ENCODE measurements at places on chromosomes 12 and 14.
A peak's percentile ranks its signal among the peaks of the same experiment; 100 is the strongest.

- peak; percentile 30 for DNase-seq
These were observed 521 bp upstream of the PCED1B start for GRCh38 chr12:47078733-47079467.

GRCh38 chr14:72155379-72155993 lies 223.3 kb downstream of the RGS6 start:
- no peak for DNase-seq

DNA sequence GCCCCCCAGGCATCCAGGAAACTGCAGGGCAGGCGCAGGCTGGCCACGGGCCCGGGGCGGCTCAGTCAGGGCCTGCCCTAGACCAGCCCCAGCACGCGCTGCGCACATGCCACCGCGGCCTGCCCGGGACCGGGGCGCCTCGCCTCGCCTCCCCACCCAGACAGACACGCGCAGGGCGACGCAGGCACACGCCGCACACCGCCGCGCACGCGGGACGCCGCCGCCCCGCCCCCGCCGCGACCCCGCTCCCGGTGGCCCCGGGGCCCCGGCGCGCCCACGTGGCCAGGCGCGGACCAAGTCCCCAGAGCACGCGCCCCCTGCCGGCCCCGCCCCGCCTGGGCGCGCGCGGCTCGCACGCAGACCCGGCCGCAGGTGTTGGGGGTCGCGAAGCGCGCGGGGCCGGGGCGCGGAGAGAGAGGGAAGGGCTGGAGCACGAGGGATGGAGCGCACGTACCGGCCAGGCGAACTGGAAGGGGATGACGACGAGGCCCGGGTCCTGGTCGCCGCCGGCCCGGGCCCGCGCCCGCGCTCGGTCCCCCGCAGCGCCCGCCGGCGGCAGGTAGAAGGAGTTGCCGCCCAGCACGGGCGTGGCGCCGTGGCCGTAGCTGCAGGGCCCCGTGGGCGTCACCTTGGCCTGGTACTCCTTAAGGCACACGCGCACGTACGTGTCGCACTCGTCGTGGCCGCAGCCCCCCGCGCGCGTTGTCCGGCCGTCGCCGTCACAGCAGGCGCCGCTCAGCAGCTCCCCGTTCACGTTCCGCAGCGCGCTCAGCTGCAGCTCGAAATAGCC lies 1.1 kb downstream of the JAG2 start:
- DNase-seq: no peak

DNA sequence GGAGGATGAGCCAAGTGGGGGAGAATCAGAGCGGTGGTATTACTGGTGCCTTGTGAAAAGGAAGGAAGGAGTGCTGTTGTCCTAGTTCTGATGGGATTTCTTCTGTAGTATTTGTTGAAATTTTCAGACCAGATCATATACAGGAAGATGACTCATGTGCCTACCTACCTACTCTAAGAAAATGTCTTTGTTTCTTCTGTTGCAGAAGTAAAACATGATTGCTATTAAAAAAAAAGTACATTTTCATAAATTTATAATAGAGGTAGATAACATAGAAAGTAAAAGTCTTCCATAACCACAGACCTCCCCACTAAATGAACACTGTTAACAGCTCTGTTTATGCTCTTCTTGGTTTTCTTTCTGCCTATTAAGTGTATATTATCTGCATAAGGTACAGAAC lies 26.9 kb downstream of the SAMD4A start:
- DNase-seq: no peak

GRCh38 chr12:121637231-121637914 lies 11.0 kb downstream of the ORAI1 start:
- DNase-seq: no peak

DNA sequence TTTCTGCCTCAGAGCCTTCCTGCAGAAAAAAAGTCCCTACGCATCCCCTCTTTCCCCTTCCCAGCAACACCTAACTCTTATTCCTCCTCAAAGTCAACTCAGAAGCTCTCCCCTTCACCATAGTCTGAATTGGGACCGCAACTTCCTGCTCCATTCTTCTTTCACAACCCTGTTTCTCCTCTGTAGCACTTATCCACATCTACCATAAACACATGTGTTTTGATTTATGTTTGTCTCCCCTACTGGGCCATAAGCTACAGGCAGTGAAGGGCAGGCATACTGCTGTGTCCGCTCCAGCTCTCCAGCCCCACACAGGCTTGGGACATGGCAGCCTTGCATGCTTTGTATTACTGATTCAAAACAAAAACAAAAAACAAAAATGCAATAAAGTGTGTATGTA lies 5.9 kb downstream of the SDR9C7 start:
- DNase-seq: no peak

DNA sequence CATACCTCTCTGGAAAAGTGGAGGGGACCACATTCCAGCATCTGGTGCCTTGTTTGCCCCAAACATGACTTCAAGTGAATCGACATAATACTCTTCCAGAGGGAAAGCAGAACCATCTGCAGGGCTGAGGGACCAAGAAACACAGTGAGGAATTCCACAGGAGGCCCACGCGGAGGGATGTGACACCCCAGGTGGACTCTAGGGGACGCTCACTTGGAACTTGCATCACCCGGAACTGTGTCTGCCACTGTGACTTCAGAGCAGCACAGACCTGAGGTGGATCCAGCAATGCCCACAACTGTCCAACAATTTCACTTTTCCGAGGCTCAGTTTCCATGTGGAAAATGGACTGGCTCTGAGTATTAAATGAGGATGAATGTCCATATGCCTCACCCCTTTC lies 14.3 kb upstream of the CLMN start:
- no peak for DNase-seq

GRCh38 chr14:65469903-65470302 lies 57.4 kb downstream of the FUT8 start:
- no peak for DNase-seq

GRCh38 chr14:103185051-103186029 lies 62.1 kb downstream of the TNFAIP2 start:
- no peak for DNase-seq

GRCh38 chr12:11500188-11500860 lies 105.0 kb upstream of the PRB2 start:
- peak; percentile 50 for DNase-seq

- DNase-seq: no peak
These were observed 50.2 kb downstream of the MIPOL1 start for GRCh38 chr14:37247791-37248461.

DNA sequence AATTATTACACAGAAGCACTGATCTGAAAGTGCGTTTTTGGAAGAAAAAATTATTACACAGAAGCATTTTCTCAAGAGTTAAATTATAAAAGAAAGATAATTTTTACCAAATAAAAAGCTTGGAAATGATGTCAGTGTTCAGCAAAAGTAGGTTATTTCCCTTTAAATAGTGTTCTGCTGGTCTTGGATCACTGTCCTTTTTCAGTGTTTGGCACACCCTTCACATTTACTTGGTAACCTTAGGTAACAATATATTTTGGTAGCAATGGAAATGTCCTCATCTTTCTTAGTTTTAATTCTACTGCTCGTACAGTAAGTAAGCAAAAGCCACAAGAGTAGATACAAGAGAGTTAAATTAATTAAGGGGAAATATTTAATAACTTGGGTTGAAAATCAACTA lies 40.3 kb downstream of the FERMT2 start:
- no peak for DNase-seq

- no peak for DNase-seq
These were observed 23.4 kb upstream of the SLC35F4 start for GRCh38 chr14:57889245-57889644.

DNA sequence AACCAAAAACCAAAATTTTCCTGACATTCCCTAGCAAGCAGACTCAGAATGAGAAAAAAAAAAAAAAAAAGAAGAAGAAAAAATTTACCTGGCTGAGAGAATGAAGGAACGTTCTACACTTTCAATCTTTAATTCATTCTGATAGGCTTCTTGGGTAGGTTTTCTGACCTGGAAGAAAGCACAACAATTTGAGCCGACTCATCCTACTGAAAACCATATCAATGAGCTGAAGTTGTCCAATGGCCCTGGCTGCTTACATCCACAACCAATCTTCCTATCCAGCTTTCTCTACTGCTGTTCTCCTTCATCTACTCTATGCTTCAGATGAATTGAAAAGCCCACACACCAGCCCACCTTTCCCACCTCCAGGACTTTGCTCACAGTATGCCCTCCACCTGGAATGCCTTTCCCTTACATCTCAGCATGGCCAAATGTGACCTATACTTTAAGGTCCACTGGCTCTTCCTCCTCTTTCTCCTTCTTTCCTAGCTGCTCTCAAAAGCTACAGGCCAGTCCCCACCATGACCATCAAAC lies 31.6 kb upstream of the NR2C1 start:
- DNase-seq: no peak

Measured in stimulated activated CD8-positive, alpha-beta memory T cell treated with anti-CD3 and anti-CD28 coated beads, Interleukin-7, amount 100 ng/mL, for 48 hours (primary cell).